ENCODE measurements at places on chromosomes 3 and 15. TPM values are rescaled to one million over a fixed set of nuclear protein-coding genes. Genes with fewer than 3 reads are reported as not detected.

NR2F2 gene
- total RNA-seq: 6.9 TPM

SH2D7 gene
- not detected for total RNA-seq

FMN1 gene
- 4.6 TPM for total RNA-seq

DNAH12 gene
- total RNA-seq: 0.08 TPM

- no peak for ATAC-seq
These were observed 122.2 kb downstream of the SYNPR start for GRCh38 chr3:63400246-63400860.

DNA sequence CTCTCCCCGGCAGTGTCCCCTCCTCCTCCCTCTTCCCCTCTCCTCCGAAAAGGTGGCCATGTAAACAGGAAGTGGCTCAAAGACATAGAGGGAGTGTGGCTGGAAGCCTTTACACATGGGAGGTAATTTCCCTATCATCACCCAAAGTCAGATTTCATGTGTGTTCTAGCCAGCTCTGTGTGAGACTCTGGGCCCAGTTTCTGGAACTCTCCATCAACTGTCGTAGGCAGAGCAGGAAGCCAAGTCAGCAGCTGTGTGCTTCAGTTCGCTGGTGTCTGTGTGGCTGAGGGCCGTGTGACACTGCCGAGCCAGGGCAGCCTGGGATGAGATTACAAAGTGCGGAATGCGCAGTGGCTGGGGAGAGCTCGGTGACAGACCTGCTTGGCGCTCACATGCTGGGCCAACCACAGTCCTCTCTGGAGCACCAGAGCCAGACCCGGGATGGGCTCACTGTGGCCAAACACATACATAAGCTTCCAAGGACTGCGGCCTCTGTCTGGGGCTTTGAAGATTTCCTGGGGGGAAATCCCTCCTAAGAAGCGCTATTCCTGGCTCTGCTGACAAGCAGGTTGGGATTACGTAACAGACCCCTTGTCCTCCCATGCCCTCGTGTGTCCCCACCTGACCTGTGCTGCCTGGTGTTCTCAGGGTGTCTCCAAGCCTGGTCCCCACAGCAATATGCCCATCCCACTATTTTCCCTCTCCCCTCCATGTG lies 50.7 kb downstream of the UMPS start:
- ATAC-seq: no peak

GRCh38 chr15:43135351-43135750 lies 2.0 kb downstream of the TMEM62 start:
- ATAC-seq: no peak

DNA sequence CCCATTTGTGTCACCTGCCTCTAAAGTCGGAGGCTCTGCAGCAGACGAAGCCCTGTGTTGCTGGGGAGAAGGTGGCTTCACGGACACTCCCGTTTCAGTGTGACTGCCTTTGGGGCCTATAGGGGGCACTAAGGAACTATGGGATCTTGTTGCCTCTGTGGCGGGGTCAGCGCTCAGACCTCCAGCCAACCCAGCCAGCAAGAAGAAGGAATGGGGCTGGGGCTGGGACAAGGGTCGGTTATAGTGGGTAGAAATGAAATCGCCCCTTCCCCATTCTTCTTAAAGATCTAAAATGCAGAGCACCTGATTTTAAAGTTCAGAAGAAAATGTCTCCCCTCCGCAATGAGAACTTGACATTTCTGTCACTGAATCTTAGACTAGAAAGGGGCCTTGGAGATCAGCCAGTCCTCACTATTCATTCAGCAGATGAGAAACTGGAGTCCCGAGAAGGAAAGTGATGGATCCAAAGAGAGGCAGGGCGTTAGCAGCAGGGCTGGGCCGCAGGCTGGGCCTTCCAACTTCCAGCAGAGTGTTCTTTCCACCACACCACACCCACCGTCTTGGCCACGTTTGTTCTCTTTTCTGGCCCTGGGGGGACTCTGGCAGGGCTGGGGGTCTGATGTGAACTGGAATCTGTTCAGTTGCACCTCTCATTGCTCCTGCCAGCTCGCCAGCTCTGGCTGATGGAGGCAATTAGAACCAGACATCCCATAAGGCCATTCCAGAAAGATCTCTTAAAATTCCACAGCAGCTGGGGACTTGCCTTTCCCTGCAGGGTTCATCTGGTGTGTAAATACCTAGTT lies 195.4 kb downstream of the OPA1 start:
- ATAC-seq: no peak

DNA sequence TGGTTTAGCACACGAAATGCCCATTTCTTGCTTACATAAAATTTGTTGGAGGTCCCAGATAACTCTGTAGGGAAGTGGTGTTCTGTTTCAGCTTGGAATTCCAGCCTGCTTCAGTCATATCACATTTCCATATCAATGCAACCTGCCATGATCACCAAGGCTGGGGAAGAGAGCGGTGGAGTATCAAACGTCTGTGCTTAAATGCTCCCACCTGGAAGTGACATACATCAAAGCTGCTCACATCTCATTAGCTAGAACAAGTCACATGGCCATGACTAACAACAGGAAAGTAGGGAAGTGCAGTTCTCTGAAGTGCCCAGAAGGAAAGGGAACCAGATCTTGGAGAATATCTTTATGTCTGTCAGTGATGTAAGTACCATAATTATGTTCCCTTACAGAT lies 130.2 kb upstream of the CFAP20DC start:
- no peak for ATAC-seq

DNA sequence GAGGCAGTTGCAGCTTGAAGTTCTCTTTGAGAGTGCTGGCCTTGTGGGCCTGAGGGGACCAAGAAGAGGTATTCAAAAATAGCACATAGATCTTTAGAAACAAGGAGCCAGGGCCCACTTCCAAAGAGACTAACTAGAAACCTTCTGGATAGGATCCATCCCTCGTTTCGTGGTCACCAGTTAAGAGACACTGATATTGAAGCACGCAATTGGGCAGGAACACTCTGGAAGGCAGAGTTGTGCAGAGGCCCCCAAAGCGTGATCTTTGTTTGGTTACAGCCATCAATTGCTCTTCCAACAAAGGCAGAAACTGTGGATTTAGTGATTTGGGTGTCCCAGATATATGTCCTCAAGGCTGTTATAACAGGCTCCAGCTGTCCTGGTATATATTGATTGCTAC lies 46.7 kb upstream of the ACAN start:
- ATAC-seq: no peak

DNA sequence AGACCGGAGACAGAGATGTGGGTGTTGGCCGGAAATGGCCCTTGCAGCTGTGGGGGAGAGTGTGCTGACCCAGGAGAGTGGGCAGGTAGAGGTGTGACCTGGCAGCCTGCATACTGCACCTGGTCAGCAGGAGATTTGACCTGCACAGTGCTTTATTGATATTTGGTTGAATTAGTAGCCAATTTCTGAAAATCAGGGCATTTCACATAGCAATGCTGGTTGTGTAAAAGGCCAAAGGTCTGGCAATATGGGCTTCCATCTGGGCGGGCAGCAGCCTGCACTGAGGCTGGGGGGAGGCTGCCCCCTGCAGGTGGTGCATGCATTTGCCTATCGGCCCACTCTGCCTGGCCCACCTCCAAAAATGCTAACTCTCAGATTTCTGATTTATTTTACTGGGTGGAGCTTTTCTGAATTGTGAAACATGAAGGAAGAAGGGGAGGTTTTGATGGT lies 9.4 kb upstream of the MGLL start:
- ATAC-seq: no peak
